ENCODE measurements at places on chromosomes 2 and 18. TPM values are rescaled to one million over a fixed set of nuclear protein-coding genes. Genes with fewer than 3 reads are reported as not detected.

- no peaks in the 10 kb centered on the region for H3K27me3 ChIP-seq
- no peak for DNase-seq
- no peak overlapping the region for H3K27ac ChIP-seq
- H3K36me3 ChIP-seq = no peaks in the 10 kb centered on the region
Observed at GRCh38 chr2:223554923-223555322, 47.2 kb downstream of the SCG2 start.

DNA sequence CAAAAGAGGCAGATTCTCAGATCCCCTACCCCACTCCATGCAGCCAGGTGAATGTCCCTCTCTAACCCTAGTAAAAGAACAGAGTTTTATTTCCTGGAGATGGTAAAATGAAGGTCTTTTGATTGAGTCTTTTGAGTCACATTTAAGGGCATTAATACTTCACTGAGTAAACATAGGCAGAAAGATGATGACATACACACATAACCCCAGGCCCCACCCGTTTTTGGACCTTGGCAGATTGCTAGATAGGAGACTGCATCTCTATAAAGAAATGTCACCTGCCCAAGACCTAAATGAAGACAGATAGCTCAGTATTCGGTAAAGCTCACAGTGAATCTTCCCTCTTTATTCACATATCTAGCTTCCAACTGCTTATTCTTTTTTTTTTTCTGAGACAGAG is 28.3 kb upstream of the PEX13 start:
- no peak overlapping the region for H3K4me3 ChIP-seq
- no peak overlapping the region for H3K27ac ChIP-seq
- no peak for DNase-seq
- H3K4me1 ChIP-seq = no peaks in the 10 kb centered on the region
- H3K27me3 ChIP-seq = no peaks in the 10 kb centered on the region

Gene DSG1
- total RNA-seq = not detected

Gene FMNL2
- total RNA-seq = 10.0 TPM

Data from uterus (tissue), 4 donors.